Activated T-helper 1 cell treated with anti-CD3 and anti-CD28 coated beads, Interleukin-2, amount 50 U/mL, for 16 hours (primary cell): ENCODE measurements at places on chromosomes 6 and 20.

- DNase-seq, result no peak
Observed at GRCh38 chr6:135449246-135449645, 48.3 kb downstream of the AHI1 start.

- DNase-seq, result no peak
Observed at GRCh38 chr6:84696166-84696565, 68.2 kb downstream of the TBX18 start.

DNA sequence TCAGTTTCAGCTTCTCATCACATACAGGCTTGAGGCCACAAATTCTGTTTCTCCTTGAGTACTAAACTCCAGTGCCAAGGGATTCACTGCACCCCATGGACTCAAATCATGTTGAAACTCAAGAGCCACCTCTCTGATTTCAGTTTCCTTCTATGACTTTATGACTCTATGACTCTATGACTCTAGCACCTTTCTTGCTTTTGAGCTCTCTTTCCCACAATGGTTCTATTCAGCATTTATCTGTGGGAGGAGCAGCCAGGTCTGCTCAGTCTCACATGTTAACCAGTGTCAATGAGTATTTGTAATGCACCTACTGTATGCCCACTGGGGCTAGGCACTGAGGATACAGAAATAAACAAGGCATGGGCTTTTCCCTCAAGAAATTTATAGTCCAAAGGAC is 14.6 kb upstream of the SLC22A2 start:
- no peak for DNase-seq

DNA sequence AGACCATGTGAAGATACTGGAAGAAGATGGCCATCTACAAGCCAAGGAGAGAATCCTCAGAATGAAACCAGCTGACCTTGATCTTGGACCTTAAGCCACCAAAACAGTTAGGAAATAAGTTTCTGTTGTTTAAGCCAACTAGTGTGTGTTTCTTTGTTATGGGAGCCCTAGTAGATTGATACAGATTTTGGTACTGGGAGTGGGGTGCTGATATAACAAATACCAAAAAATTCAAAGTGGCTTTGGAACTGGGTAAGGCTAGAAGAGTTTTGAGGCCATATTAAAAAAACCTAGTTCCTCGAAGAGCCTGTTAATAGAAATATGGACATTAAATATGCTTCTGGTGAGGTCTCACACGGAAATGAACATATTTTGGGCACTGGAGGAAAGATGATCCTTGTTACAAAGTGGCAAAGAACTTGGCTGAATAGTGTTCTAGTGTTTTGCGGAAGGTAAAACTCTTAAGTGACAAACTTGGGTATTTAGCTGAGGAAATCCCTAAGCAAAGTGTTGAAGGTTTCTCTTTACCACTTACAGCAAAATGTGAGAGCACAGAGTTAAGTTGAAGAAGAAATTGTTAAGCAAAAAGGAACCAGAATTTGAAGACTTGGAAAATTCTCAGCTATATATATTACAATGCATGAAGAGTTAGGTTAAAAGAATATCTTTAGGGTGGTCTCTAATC is 55.1 kb upstream of the CD83 start:
- DNase-seq, result no peak

- no peak for DNase-seq
Observed at GRCh38 chr6:27101824-27102223, 145.7 kb upstream of the PRSS16 start.

GRCh38 chr20:60046011-60046413 is 87.8 kb downstream of the CDH26 start:
- no peak for DNase-seq

GRCh38 chr6:31113861-31114540 is 599 bp upstream of the PSORS1C1 start:
- no peak for DNase-seq

DNA sequence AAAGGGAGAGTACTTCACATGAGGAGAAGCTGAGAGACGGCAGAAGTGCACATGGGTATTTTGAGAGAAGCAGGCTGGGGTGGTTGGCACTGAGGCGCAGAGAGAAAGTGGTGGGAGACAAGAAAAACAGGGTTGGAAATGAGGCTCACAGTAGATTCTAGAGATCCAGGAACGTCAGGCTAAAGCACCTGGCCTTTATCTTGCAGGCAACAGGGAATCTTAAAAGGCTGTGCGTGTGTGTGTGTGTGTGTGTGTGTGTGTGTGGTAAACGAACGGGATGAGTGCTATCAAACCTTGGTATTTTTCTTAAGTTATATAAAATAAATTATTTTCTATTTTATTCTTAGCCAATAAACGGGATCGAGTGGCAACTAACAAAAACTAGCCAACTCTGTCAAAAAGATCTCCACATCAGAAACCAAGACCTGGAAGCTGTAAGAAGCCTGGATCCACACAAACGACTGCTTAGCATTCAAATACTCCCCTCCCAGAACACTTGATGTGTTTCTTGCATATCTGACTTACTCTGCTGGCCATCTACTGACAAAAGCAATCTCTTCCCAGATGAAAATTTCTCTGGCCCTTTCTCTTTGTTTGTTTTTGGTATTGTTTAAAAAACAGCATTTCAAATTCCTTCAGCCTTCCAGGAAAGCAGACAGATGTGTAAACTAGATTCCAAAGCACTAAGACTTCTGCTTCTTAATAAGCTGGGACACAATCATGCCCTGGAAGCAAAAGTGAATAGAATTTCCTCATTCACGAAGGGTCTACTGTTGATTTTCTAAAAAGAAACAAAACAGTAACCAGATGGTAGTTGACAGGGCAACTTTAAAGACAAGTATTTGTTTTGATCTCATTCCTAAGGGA is 44.8 kb upstream of the FABP7 start:
- no peak for DNase-seq

GRCh38 chr20:62804021-62804626 is 511 bp upstream of the OGFR start:
- no peak for DNase-seq
